Activated CD4-positive, alpha-beta T cell treated with anti-CD3 and anti-CD28 coated beads for 4 hours (primary cell): ENCODE measurements at places on chromosomes 12 and 14.

- DNase-seq, result no peak
Observed at GRCh38 chr14:95183532-95184412, 26.4 kb upstream of the DICER1 start.

- DNase-seq, result no peak
Observed at GRCh38 chr12:505221-505620, 45.5 kb downstream of the B4GALNT3 start.

DNA sequence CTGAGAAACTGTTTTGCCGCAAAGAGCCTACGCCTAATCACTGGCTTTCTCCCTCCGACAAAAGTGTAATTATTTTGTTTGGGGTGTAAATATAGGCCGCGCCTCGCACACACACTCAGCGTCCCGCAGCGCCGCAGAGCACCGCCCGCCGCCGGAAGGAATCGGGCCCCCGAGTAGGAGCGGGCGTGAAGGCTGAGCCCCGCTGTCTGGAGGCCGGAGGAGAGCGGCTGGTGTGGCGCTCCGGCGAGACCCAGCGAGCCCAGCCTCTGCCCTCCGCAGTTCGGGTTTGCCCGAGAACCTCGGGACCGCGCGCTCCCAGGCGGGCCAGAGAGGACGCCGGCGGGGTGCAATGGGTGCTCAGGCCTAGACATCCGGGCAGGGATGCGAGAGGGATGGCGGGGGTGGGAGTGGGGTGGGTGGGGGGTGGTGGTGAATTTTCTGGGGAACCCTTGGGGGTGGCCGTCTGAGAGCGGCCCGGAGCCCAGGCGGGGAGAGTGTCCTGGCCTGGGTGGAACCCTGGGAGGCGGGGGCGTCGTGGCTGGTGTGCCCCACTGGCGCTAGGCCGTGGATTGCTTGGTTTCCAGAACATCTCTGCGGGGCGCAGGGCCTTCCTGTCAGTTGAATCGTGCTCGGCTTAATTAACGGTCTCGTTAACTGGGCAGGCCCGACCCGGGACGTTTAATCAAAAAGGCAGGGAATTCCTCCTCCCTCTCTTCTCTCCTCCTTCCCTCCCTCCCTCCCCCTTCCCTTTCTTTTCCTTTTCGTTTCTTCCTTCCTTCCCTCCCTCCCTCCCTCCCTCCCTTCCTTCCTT is 4.7 kb upstream of the LHX5 start:
- DNase-seq, result no peak

DNA sequence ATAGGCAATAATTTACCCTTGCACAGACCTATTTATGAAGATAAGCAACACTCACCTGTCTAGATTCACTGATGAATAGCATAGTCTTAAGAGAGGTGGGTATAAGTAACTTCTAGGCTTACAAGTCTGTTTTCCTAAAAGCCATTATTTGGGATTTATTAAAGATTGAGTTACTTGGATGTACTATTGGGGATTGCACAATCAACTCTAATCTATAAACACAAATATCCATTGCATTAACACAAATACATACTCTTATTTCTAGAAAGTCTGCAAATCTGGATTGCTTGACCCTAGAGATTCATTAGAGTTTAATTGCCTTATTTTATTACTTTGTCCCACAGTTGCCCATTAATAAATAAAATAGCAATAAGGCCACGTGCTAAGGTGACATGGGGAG is 148.1 kb upstream of the CCDC198 start:
- DNase-seq, result no peak

DNA sequence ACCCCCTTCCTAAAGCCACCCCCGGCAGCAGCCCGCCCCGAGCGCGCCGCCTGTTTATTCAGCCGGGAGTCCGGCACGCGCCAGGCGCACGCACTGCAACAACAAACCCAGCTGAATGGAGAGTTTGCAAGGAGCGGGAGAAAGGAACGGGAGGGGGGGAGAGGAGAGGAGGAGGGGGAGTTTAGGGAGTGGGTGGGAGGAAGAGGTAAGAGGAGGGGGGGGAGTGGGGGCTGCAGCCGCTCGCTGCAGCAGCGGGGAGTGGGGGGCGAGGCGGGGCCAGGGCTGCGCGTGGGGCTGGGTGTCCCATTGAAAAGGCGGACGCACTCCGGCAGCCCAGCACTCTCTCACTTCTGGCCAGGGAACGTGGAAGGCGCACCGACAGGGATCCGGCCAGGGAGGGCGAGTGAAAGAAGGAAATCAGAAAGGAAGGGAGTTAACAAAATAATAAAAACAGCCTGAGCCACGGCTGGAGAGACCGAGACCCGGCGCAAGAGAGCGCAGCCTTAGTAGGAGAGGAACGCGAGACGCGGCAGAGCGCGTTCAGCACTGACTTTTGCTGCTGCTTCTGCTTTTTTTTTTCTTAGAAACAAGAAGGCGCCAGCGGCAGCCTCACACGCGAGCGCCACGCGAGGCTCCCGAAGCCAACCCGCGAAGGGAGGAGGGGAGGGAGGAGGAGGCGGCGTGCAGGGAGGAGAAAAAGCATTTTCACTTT is at the start of gene ASCL1:
Gene ASCL1, plus strand, starts transcription at position 336 of the 712 bp plus-strand sequence. CDS start 571 bp downstream, outside the sequence.
- no peak for DNase-seq

DNA sequence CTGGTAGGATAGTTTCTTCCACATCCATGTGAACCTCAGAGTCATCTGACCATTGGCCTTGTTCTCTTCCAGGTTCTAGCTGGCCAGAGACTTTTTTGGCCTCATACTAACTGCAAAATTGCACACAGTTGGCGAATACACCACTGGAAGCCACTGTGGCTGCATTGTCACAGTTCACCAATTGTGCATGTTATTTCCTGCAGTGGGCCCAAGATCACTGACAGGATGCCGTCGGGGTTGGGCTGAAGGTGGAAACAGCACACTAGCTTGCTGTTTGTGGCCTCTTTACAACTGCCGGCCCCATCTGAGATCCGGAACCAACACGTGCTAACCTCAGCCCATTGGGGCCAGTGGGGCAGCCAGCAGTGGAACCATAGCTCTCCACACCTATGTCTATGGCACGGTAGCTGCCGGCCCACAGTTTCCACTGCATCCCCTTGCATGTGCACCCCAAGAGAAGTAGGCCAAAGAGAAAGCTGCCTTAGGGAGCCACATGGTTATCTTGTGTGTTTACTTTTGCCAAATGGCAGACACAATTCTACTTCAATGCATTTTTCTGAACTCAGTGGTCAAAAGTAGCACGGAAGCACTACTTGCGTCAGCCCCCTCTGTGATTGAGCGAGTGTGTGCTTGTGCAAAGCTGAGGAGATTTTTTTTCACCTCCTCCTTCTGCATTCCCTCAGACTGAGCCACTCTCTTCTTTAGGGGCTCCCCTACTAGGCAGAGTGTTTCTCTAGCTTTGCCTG is 464.0 kb downstream of the RAD51B start:
- DNase-seq, result peak; percentile 38

GRCh38 chr12:8466241-8466640 is 10.5 kb downstream of the CLEC6A start:
- DNase-seq, result no peak
